ENCODE measurements at places on chromosomes 16 and 17. TPM values are rescaled to one million over a fixed set of nuclear protein-coding genes. Genes with fewer than 3 reads are reported as not detected.

HEATR9 gene
- total RNA-seq: not detected

DNA sequence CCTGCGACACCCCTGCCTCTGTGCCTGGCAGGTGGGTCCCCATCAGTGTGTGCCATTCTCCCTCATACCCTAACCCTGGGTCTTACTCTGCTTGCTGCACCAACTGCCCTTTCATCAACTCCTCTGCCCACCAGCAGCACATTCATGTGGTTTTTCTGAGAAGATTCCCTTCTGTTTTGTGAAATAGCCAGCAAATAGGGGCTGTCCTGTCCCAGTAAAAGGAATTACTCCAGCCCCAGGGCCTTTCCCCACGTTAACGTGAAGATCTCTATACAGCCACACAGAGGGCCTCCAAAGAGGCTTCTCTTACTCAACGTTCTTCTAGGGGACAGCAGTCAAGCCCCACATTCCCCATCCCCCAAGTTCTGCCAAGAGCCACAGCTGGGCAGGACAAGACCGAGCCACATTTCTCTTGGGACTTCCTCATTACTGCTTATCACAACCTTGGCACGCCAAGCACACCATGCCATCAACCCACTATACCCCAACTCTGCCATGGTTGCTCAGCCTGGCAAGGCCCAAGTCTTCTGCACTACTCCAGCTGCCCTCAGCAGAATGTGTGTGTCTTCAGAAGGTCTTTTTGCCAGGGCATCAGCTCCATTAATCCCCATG, 18.7 kb upstream of the CCL2 start:
- H3K4me1 ChIP-seq: peaks cover 60% of the 10 kb centered on the region
- no peaks in the 10 kb centered on the region for H3K27me3 ChIP-seq
- H3K36me3 ChIP-seq: no peaks in the 10 kb centered on the region
- no peak for DNase-seq
- H3K27ac ChIP-seq: peak overlapping the region; percentile 59

- H3K27me3 ChIP-seq: no peaks in the 10 kb centered on the region
- no peaks in the 10 kb centered on the region for H3K36me3 ChIP-seq
- H3K4me3 ChIP-seq: no peak overlapping the region
- DNase-seq: no peak
Measured at GRCh38 chr17:6670999-6671398, 19.4 kb downstream of the C17orf100 start.

- H3K27me3 ChIP-seq: no peaks in the 10 kb centered on the region
- H3K36me3 ChIP-seq: no peaks in the 10 kb centered on the region
- no peak overlapping the region for H3K27ac ChIP-seq
Measured at GRCh38 chr17:61594294-61594825, 3.3 kb upstream of the NACA2 start.

KRT27 gene
- not detected for total RNA-seq

KPNB1 gene
- total RNA-seq: 137 TPM

DNA sequence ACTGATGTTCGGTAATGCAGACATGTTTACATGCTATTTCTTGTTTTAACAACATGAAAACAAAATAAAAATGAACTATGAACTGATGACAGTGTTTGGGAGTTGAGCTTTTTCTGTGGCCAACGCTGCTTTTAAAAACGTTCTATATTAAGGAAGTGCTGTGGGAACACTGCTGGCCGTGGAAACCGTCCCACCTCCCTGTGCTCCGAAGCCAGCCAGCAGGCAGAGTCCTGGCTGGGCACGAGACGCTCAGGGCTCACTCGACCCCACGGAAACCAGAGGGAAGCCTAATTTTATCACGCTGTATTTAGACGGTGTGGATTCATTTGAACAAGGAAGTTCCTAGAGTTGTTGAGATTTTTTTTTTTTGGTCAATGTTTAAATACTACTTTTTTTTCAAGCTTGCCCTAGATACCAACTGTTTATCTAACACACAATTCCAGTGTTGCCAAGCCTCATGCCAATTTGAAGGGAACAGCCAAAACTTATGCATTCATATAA, 25.8 kb downstream of the ADCY9 start:
- H3K27me3 ChIP-seq: no peaks in the 10 kb centered on the region
- no peaks in the 10 kb centered on the region for H3K36me3 ChIP-seq
- DNase-seq: peak; percentile 68
- peak overlapping the region; percentile 87 for H3K27ac ChIP-seq
- H3K4me1 ChIP-seq: peaks cover 42% of the 10 kb centered on the region

KRTAP1-1 gene
- total RNA-seq: not detected

FBXL16 gene
- 2.3 TPM for total RNA-seq

- H3K36me3 ChIP-seq: no peaks in the 10 kb centered on the region
- H3K27me3 ChIP-seq: peaks cover 1% of the 10 kb centered on the region
- DNase-seq: peak; percentile 83
Measured at GRCh38 chr16:66954097-66954659, 6.9 kb upstream of the CES3 start.

PLLP gene
- total RNA-seq: 43.2 TPM

ELMO3 gene
- 24.1 TPM for total RNA-seq

HSPB9 gene
- 1.8 TPM for total RNA-seq

DNA sequence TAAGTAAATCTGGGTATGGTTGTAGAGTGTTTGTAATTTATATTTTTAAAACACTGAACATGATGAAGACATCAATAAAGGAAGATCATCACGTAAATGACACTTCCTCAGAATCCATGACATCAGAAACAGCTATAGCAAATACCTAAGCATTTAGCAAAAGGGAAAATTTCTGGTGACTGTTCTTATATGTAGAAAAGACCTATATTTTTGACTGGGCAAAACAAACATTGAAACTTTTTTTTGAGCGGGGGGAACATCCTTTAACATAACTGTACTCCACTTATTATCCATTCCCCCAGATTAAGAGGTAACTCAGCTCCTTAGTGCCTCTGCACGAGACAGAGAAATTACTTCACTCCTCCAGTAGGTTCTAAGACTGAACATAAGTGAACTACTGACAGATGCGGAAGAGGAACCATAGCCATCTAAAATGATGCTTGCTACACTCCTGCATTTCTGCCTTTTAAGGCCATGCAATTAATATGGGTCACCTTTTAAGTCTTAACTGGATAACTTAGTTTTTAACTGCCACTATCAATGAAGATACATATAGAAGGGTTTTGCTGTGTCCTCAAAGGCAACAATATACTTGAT, 9.4 kb downstream of the CRYBA1 start:
- H3K36me3 ChIP-seq: peaks cover 2% of the 10 kb centered on the region
- no peaks in the 10 kb centered on the region for H3K27me3 ChIP-seq
- DNase-seq: no peak

DNA sequence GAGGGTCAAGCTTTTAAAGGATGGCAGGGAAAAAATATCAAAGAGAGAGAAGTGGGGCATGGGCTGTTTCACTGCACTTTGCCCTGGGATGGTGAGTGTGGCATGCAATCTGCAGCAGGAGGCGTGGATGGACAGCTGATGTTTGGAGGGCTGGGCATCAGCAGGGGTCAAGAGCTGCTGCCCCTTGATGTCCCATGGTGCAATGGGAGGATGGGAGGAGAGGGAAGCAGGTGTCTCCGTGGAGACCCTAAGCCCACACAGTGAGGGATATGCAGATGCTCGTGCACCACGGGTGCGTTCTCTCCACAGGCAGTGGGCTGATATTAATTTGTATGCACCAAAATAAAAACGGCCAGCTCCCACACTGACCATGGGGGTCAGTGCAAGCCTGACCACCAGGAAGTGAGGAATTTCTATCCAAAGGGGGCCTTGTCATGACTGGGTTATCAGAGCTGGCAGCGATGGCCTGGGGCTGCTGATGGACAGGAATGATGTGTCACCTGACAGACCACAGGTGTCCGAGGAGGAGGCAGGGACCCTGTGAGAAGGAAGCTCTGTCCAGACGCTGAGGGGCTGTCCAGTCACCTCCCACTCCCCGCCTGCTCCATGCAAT, 183.6 kb downstream of the IRF8 start:
- no peaks in the 10 kb centered on the region for H3K4me1 ChIP-seq
- H3K4me3 ChIP-seq: no peak overlapping the region
- no peak overlapping the region for H3K27ac ChIP-seq
- no peaks in the 10 kb centered on the region for H3K36me3 ChIP-seq

- no peaks in the 10 kb centered on the region for H3K4me1 ChIP-seq
- H3K4me3 ChIP-seq: no peak overlapping the region
- no peaks in the 10 kb centered on the region for H3K27me3 ChIP-seq
- no peak for DNase-seq
Measured at GRCh38 chr17:80109713-80110446, 8.5 kb downstream of the GAA start.

GRCh38 chr17:48024149-48025039, 13.2 kb downstream of the COPZ2 start:
- peak overlapping the region; percentile 84 for H3K27ac ChIP-seq
- H3K36me3 ChIP-seq: no peaks in the 10 kb centered on the region
- DNase-seq: peak; percentile 29
- no peak overlapping the region for H3K4me3 ChIP-seq
- peaks cover 37% of the 10 kb centered on the region for H3K4me1 ChIP-seq

DNA sequence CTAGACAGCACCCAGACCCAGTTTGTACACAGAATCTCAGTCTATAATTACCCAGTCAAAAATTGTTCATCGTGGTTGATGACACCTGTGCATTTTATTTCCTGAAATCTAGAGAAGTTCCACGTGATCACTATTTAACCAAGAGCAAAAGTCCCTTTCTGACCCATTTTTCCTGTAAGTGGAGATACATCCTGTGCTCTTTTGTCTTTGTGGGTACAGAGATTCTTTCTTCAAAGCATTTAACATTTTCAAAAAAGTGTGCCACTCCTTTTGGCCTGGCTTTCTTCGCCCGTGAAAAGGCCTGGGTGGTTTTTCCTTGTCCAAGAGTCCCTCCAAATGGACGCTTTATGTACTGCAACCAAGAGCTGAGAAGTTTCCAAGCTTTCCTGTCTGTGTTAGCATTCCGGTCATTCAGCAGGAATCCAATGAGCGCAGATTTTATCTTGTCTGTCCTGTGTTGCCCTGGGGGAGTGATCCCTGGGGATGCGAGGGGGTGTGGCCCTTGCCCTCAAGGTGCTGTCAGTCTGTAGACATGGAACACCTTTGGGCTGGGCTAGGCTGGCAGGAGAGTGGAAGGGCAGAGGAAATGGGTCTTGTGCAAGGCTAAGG, 161.1 kb upstream of the CACNG5 start:
- no peak overlapping the region for H3K4me3 ChIP-seq
- H3K27ac ChIP-seq: no peak overlapping the region
- peak; percentile 51 for DNase-seq
- H3K36me3 ChIP-seq: no peaks in the 10 kb centered on the region

GRCh38 chr16:87669672-87670071, 67.4 kb downstream of the JPH3 start:
- no peaks in the 10 kb centered on the region for H3K27me3 ChIP-seq
- no peaks in the 10 kb centered on the region for H3K36me3 ChIP-seq
- H3K4me1 ChIP-seq: no peaks in the 10 kb centered on the region
- H3K27ac ChIP-seq: no peak overlapping the region
- H3K4me3 ChIP-seq: no peak overlapping the region
- no peak for DNase-seq

DNA sequence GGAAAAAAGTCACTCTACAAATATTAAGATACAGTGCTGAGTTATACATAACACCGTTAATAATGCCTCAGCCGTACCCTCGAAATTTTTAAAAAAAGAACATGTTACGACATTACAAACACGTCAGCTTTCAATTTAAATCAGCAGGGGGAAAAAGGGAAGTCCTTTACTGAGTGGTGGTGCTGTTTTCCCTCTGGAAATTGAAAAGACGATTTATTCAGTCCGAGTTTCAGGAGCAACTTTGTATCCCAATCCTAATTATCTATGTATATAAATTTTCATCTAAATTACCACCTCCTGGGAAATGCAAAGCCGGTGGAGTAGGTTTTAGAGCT, 1.3 kb downstream of the NETO2 start:
- DNase-seq: no peak
- H3K27me3 ChIP-seq: no peaks in the 10 kb centered on the region
- H3K4me3 ChIP-seq: no peak overlapping the region
- no peak overlapping the region for H3K27ac ChIP-seq

KRTAP2-3 gene
- not detected for total RNA-seq

DNA sequence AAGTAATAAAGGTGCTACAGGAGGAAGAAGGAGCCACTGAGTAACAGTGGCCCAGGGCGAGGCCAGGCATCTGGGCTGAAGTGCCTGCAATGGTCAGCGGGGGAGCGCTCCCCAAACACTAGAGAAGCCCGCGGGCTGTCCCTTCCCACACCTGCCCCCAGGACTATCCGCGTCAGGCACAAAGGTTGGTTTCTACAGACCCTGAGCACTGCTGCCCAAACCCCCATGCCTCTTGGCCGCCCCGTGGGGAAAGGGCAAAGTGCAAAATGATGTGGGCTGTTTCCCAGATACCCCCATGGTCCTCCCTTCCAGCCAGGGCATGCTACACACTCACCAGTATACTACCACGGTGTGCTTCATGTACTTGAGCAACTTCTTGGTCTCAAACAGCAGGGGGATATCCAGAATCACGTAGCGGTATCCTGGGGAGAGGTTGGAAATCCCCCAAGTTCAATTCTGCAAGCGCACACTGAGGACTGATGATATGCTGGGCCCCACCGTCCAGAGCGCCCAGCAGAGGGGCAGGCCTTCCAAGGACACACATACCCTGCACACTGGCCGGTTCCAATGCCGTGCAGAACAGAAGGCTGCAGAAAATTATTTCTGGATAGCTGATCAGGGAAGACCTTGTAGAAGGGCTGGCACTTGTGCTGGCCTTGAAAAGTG, 21.5 kb downstream of the DCAKD start:
- no peaks in the 10 kb centered on the region for H3K27me3 ChIP-seq
- H3K27ac ChIP-seq: no peak overlapping the region
- H3K4me1 ChIP-seq: no peaks in the 10 kb centered on the region
- DNase-seq: no peak
- no peak overlapping the region for H3K4me3 ChIP-seq

- no peak overlapping the region for H3K4me3 ChIP-seq
- DNase-seq: peak; percentile 74
- H3K4me1 ChIP-seq: peaks cover 62% of the 10 kb centered on the region
- H3K36me3 ChIP-seq: no peaks in the 10 kb centered on the region
- H3K27ac ChIP-seq: peak overlapping the region; percentile 39
Measured at GRCh38 chr17:81030741-81031565, 4.0 kb upstream of the BAIAP2 start.

HSD17B1 gene
- 9.2 TPM for total RNA-seq

DNA sequence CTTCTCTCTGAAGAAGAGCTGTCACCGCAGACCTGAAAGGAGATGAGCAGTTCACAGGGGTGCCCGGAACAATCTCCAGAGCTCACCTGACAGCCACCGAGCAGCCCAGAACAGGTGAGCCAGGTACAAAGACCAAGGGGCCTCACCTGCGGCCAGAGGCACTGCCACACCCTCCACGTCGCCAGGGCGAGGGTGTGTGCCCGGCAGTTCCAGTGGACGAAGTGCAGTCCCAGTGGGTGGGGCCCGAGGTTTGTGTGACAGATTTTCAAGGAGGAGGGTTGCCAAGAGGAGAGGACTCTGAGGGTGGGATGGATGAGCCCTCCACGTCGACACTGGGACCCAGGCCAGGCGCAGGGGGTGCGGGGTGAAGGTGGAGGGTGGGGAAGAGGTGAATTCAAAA, 61.7 kb downstream of the SMPD3 start:
- H3K27me3 ChIP-seq: no peaks in the 10 kb centered on the region
- no peaks in the 10 kb centered on the region for H3K36me3 ChIP-seq
- no peak overlapping the region for H3K27ac ChIP-seq
- no peak for DNase-seq
- no peaks in the 10 kb centered on the region for H3K4me1 ChIP-seq
- no peak overlapping the region for H3K4me3 ChIP-seq
